ENCODE measurements at places on chromosomes 3 and 15.
A peak's percentile ranks its signal among the peaks of the same experiment; 100 is the strongest.

DNA sequence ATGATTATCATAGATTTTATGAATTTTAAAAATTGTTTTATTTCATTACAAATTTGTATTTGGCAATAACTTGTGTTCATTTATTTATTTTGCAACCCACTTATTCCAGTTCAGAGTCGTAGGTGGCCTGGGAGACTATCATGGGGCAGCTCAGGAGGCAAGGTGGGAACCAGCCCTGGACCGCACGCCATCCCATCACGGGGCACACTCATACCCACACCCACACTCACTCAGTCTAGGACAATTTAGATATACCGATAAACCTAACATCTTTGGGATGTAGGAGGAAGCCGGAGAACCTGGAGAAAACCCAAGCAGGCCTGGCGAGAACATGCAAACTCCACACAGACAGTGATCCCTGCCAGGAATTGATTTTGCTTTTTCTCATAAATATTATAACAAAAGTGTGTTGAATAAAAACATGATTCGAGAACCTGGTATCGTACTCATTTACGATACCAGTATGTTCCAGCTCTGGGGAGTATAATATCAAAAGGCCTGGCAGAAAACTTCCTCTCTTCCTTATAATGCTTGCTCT, 205.3 kb downstream of the NFKBIZ start:
- DNase-seq = no peak

GRCh38 chr3:150107429-150108175, 136.9 kb upstream of the PFN2 start:
- no peak for DNase-seq

DNA sequence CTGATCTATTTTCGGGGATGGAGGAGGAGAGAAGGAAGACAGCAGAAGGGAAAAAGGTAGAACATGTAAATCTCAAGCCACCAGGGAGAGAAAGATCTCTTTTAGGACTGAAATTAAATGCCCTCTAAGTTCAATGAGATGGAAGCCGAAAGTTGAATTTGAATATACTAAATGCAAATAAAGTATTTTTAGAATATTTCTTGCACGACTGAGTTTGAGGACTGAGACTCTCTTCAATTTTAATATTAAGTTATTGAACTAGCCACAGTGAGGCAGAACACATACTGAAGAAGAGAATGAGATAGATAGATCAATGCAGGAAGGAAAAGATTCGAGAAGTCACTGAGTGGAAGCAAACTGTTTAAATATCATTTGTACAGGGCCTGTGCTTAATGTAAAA, 399.9 kb upstream of the CBLB start:
- DNase-seq = no peak

GRCh38 chr15:29695489-29696167, 126.6 kb downstream of the TJP1 start:
- DNase-seq = no peak

DNA sequence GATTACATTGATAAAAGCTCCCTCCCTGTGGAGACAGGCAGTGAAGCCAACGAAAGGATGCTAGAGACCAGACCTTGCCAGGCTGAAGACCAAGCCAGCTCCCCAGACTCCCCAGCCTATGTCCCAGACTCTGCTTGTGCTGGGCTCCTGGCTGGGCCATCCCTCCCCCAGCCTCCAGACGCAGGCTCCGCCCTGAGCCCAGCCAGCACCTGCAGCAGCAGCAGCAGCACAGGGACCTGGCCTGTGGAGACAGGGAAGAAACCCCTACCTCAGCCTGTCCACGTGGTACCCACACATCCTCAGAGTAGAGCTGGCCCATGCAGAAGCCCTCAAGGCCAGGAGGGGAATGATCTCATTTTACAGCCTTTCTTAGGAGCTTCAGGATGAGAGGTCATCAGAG, 13.3 kb downstream of the ANKRD63 start:
- DNase-seq = peak; percentile 14
